Stimulated activated CD4-positive, alpha-beta T cell treated with anti-CD3 and anti-CD28 coated beads, Interleukin-4, amount 100 ng/mL, for 1 hour (primary cell): ENCODE measurements at places on chromosomes 6 and 20.

GRCh38 chr20:45104786-45105185, 3.9 kb upstream of the KCNS1 start:
- no peak for DNase-seq

GRCh38 chr6:136123468-136123867, 126.6 kb downstream of the MTFR2 start:
- DNase-seq = no peak

- peak; percentile 83 for DNase-seq
Measured at GRCh38 chr6:27157459-27158315, 89.8 kb upstream of the PRSS16 start.

GRCh38 chr20:46951840-46952497, 57.3 kb downstream of the EYA2 start:
- DNase-seq = no peak

DNA sequence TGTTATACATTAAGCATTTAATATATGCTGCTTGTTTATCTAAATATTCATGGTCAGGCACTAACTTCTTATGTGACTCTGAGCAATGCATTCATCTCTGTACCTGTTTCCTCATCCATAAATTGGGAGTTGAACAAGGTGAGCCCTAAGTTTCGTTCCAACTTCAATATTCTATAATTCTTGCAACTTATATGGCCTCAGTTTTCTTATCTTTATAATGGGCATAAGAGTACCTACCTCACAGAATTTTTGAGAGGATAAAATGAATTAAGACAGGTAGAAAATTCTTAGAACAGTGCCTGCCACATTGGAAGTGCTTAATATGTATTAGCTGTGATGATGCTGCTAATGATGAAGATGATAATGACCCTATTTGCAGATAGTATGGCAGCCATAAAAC, 11.8 kb upstream of the HIVEP2 start:
- no peak for DNase-seq

- no peak for DNase-seq
Measured at GRCh38 chr6:38216451-38216850, 396.9 kb downstream of the ZFAND3 start.
